ENCODE measurements at places on chromosomes 1 and 21.

DNA sequence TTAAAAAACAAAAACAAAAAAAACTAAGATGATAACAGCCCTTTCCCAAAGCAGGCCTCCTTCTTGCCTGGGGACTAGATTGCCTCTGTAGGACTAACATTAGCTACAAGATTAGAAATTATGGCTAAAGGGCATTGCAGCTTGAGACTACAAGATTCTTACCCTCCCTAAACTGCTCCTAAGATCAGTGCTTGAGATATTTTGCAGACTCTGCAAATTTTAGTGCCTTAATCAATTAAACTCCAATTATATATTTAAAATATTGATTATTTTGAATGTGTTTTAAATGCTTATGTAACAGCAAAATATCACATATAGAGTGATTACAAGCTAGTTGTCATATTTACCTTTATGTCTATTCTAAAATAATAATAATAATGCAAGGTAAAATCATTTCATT lies 47.4 kb upstream of the SLC5A9 start:
- DNase-seq = no peak

DNA sequence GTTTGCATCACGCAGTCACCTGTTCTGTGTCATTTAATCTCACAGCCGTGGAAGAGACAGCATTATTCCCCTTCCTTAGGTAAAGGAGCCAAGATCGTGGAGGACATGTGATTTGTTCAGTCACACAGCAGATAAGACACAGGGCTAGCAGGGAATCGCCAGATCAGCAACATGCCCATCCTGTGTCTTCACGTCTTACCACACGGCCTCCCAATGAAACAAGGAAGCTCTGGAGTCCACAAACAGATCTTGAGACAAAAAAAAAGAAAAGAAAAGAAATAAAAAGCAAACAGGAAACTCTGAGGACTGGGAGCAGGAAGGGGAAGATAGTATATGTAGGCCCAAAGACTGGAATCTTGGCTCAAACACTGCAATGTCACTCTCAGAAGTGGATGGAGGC lies 155.3 kb downstream of the ADSS2 start:
- DNase-seq = no peak

DNA sequence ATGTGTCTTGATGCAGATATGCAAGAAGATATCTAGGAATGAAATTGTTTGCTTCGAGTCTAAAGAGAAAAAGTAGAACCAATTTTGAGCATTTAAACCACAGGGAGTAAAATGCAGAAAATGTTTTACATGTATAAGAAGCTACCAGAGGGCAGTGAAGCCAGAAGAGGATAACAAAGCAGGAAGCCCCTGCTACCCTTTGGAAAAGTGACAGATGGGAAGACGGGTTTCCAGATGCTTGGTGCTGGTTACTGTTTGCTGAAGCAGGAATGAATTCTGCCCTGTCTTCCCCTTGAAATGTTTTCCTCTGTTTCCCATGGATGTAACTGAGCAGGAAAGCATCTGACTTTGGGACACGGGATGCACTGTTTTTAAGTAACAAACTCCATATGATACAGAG lies 822.2 kb downstream of the MRPL39 start:
- DNase-seq = no peak

DNA sequence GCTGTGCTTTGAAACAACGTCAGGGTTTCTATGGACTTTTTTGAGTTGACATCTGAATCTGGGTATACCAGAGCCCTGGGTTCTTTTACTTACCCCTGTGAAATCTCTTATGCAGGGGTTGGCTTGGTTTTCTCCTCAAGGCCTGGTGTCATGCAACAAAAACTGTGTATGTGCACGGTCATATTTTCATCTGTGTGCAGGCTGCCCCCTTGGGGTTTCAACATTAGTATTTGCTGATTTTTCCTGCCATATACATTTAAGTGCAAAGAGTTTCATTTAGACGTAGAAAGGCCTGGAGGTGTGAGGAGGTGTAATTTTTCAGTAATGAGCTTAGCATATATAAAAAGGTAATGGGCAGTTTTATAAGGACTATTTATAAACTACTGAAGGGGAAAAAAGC lies 22.0 kb upstream of the ZBTB18 start:
- DNase-seq = no peak

GRCh38 chr1:164660775-164661174 lies 101.8 kb downstream of the PBX1 start:
- DNase-seq = no peak

- no peak for DNase-seq
Measured at GRCh38 chr21:31730712-31731055, 1.2 kb downstream of the SCAF4 start.

GRCh38 chr1:45971922-45972531 lies 160.4 kb downstream of the PIK3R3 start:
- DNase-seq = peak; percentile 18

- no peak for DNase-seq
Measured at GRCh38 chr1:84379917-84380180, 18.4 kb upstream of the DNASE2B start.

DNA sequence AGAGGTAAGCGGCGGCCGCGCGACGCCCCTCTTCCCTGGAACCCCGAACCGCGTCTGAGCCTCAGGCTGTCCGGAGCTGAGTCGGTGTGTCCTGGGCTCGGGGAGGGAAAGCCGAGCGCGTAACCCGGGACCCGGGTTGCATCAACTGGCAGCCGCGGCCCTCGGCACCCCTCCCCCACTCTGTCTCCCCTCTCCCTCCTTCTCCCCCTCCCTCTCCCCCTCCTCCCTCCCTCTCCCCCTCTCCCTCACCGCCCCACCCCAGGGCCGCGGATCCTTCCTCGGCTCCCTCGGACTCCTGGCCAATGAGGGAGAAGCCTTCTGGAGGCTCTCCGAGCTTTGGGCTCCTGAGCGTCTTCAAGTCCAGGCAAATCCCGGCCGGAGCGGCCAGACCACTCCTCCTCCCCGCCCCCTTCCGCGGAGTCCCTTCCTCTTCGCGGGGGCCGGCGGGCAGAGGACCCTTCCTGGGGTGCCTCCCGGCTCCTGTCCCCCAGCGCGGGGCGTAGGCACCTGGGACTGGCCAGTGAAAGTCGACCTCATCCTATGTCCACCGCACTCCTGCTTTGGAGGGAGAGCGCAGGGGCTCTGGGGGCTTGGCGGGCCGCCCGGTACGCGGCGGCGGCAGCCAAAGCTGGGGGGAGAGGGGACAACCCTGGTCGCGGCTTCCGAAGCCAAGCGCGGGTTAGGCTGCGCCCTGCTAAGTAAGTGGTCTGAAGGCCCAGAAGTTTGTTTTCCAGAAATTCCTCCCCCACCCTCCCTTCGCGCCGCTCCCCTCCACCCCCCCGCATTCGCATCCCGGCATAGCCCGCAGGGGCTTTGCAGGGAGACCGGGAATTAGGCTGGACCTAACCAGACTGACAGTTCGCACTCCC lies 850 bp downstream of the SESN2 start:
- DNase-seq = peak; percentile 91

DNA sequence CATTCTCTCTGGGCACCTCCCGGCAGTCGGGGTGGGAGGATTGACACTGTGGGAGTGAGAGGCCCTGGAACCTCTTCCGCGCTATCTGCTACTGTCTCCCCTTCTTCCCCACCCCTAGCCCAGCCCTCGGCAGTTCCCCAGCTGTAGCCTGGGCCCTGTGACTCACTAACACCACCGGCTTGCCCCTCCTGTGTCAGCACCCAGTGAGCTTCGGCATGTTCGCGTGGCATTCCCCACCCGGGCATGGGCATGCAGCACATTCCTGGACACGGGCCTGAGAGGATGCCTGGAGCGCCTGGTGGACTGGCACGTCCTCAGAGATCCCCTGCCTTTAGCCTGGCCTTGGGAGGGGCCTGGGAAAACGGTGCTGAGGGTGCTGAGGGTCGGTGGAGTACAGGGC lies 1.3 kb downstream of the CDK18 start:
- DNase-seq = peak; percentile 70

DNA sequence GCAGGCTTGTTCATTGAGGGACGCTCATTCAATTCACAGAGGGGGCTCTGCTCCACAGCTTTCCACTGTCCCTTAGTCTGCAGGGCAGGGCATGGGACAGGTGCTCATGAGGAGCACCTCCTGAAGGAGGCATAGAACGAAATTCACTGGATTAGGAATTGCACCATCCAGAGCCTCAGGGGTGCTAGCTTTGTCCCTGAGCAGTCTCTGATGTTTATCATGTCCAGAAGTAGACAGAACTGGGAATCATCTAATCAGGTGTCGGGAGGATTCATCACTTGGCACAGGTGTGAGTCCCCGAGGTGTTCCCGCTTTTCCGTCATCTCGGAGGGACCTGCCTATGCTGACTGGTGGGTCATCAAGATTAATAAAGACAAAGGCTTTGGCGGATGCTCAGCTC lies 321.4 kb downstream of the AJAP1 start:
- no peak for DNase-seq

DNA sequence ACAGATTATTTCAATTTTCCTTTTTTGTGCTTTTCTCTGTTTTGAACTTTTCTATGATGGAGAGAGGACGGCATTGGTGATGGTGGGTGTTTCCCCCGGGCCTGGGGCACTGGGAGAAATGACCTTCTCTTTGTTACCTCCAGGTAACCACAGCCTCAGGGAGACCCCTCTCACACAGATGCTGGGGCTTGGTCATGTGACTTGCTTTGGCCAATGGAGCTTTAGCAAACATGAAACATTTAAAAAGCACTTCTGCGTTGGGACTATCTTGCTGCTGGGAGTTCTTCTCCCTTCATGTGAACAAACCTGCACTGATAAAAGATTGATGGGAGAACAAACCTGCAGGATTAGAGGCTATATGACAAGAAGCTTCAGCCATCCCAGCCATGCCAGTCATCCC lies 122.9 kb downstream of the NGF start:
- no peak for DNase-seq

GRCh38 chr1:65195495-65196417 lies 47.8 kb downstream of the AK4 start:
- DNase-seq = peak; percentile 37

GRCh38 chr1:7386226-7387052 lies 384.7 kb upstream of the VAMP3 start:
- no peak for DNase-seq

- DNase-seq = no peak
Measured at GRCh38 chr21:14273736-14274538, 58.0 kb downstream of the RBM11 start.

DNA sequence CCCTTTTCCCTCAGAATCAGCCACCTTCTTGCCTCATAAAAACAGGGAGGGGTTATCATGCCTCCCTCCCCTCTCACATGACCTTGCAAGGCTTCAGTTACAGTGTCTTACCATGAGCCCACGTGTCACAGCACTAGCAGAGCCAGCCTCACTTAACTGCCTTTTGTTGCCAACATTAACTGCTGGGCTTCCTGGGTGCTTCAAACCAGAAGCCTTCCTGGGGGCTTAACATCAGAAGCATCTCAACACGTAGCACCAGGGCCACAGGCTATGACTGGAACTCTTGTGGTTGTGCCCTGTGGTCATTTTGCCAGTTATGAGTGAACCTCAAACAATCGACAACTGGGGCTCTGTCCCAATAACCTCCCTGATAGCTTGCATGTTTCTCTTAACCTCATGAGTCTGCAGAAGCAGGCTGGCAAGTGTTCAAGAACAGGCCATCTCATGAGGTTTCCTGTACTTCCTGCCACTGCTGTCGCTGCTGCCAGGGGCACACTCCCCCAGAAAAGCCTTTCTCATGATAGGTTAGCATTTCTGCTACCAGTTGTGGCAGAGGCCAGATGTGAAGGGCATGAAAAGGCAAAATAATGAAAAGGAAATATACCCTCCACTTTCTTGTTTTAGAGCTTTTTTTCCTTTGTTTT lies 132.2 kb downstream of the GLUL start:
- peak; percentile 84 for DNase-seq

- peak; percentile 48 for DNase-seq
Measured at GRCh38 chr1:54653036-54653435, 11.4 kb downstream of the MROH7 start.

- peak; percentile 96 for DNase-seq
Measured at GRCh38 chr1:204320382-204320804, 39.3 kb downstream of the PLEKHA6 start.

DNA sequence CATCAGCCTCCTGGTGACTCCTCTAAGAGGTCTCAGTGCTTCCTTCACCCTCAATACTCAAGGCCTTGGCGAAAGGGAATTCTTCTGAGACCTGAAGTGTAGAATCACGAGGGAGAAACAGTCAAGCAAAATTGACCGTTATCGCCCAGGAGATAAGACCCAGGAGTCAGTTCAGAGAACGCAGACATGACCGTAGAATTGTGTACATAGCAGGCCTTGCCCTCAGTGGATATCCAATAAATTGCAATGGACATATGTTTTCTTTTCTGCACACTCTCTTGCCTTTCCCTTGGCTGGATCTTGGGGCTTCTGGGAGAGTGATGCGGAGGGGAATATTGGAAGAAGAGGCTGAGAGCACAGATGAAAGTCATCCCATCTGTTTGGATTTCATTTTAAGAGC lies 15.7 kb upstream of the ETS2 start:
- no peak for DNase-seq

DNA sequence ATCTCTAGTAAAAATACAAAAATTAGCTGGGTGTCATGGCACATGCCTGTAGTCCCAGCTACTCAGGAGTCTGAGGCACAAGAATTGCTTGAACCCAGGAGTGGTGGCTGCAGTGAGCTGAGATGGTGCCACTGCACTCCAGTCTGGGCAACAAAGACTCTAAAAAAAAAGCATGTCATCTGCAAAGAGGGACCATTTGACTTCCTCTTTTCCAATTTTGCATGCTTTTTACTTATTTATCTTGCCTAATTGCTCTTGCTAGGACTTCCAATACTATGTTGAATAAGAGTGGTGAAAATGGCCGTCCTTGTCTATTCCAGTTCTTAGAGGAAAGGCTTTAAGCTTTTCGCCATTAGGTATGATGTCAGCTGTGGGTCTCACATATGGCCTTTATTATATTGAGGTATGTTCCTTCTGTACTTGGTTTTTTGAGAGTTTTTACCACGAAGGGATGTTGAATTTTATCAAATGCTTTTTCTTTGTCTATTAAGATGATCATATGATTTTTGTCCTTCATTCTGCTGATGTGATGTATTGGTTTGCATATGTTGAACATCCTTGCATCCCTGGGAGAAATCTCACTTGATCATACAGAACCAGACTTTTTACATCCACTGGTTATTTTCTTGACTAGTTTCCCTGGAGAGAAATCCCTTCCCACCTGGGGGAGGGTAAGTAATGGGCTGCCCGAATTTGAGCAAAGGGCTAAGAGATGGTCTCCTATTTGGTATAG lies 17.0 kb upstream of the RAP1GAP start:
- DNase-seq = no peak

GRCh38 chr1:160267284-160267991 lies 5.1 kb upstream of the DCAF8 start:
- DNase-seq = no peak

GRCh38 chr1:234658138-234658537 lies 48.2 kb upstream of the IRF2BP2 start:
- peak; percentile 82 for DNase-seq

- DNase-seq = peak; percentile 30
Measured at GRCh38 chr1:107529511-107530149, 388.8 kb downstream of the NTNG1 start.

Measured in EH (cell line).